ENCODE measurements at places on chromosomes 4 and X.

- DNase-seq, result no peak
Observed at GRCh38 chr4:108171339-108172230, 2.9 kb upstream of the LEF1 start.

GRCh38 chr4:83905952-83906351 lies 370.0 kb downstream of the GPAT3 start:
- DNase-seq, result no peak

DNA sequence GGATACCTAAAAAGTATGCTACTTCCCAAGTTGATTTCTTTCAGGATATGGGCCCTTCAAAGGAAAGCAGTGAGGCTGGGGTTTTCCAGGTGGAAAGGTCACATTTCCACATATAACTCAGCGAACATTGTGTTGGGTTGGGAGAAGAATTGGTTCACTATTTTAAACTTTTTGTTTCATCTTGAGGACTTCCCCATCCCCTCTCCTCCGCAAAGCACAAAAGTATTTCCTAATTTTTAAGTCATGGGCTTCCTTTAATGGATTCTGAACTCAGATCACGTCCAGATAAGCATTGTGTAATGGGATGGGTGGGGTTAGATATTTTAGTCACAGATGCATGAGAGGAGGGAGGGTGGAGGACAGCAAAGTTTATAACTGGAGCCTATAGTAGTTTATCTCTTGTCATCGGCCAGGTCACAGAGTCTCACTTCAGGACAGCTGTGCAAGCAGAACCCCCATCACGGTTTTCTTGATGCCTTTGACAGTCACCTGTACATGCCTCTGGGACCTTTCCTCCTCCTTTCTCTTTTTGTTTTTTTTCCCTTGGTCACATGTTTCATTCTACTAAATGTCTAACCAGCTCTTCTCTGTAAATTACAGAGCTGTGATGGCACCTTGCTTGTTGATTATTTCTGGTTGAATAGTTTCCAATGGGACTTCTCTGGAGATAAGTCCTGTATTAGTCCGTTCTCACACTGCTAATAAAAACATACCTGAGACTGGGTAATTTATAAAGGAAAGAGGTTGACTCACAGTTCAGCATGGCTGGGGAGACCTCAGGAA lies 115.4 kb downstream of the PTTG2 start:
- DNase-seq, result peak; percentile 38

- no peak for DNase-seq
Observed at GRCh38 chr4:123889507-123889906, 492.9 kb downstream of the SPRY1 start.

DNA sequence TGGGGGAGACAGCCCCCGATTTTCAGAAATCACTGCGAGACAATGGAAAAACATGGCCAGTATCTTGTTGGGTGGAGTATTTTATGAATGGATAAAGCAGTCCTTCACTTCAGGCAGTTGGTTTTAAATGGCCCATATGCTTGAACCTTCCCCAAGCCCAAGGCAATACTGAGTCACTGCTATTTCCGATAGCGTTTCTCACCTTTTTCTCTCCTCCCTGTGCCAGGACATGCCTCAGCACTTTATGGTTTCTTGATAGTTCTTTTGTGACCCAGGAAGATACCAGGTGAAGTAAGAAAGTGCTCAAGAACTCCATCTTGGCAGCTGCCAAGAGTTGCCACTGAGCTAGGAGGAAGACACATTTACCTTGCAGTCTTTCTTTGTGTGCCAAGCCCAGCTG lies 26.8 kb upstream of the ESX1 start:
- no peak for DNase-seq

- no peak for DNase-seq
Observed at GRCh38 chr4:170022211-170022610, 4.0 kb downstream of the MFAP3L start.

GRCh38 chr4:8606966-8607365 lies 14.4 kb downstream of the CPZ start:
- no peak for DNase-seq

GRCh38 chr4:140296335-140297220 lies 76.9 kb upstream of the SCOC start:
- DNase-seq, result peak; percentile 67

DNA sequence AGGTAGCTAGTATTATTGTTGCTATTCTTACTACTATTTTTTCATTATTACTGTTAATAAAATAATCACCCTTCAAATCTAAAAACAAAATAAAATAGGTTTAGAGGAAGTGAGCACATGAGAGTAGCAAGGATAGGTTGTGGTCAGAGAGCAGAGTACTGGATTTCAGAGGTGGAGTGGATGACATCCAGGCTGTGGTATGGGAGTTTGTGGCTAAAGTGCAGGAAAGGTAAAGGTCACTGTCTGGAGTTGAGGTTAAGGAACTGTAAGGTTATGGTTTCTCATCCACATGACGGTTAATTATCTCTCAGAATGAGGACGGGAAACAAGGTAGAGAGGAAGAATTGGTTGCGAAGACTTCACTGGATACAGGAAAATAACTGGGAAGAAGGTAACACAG lies 27.7 kb downstream of the STEEP1 start:
- no peak for DNase-seq

DNA sequence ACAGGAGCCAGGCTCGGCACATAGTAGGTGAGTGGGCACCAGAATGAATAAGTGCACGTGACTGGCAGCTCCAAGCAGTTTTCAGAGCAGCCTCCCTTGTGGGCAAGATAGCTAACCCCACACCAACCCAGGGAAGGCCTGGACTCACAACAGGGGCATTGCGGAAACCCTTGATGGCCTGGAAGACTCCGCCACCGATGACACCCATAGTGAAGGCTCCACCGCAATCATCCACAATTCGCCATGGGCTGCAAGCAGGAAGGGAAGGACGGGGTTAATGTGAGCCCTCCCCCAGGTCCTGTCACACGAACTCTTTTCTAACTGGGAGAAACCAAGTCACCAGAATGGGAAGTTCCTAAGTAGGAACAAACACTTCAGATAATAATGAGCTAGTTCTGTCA lies 957 bp downstream of the TIMM17B start:
- DNase-seq, result peak; percentile 35

DNA sequence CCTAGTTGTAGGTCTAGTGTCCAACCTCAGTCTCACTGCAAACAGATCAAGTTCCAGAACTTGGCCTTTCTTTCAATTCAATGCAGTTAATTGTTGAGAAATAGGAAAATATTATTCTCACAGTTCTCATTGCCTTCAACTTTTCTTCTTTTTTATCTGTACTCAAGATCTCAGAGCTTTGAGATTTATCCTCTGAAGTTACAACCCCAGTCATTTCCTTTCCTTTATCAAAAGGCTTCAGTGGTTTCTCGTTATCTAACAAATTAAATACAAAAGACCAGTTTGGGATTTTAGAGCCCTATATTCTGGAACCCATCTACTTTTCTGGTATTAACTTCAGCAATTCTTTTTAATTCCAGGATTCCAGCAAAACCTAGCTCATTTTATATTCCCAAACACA lies 130.2 kb downstream of the TMA16 start:
- DNase-seq, result no peak

DNA sequence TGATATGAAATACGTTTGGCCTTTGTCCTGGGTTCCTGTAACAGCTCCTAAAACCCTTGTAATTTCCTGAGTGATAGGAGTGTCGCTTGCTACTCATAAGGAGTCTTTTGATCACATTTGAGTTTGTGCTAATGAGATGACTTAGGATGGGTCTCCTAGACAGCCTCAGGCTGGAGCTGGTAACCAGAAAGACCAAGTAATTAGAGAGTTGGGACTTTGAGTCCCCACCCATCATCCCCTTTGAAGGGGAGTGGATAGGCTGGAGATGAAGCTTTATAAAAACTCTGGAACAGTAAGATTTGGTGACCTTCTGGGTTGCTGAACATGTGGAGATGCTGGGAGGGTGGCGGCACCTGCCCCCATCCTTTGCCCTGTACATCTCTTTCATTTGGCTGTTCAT lies 2.9 kb downstream of the SEC24B start:
- no peak for DNase-seq

- peak; percentile 0 for DNase-seq
Observed at GRCh38 chrX:100447655-100448397, 37.8 kb upstream of the PCDH19 start.

DNA sequence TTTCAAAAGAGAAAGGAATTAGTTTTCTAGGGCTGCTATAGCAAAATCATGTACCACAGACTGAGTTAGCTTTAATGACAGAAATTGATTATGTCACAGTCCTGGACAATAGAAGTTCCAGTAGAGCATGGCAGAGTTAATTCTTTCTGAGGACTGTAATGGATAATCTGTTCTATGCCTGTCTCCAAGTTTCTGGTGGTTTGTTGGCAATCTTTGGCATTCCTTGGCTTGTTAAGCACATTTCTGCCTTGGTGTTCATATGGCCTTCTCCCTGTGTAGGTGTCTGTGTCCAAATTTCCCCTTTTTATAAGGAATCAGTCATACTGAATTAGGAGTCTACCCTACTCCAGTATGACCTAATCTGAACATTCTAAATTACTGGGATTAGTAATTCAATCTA lies 336.1 kb upstream of the PABPC4L start:
- DNase-seq, result no peak

DNA sequence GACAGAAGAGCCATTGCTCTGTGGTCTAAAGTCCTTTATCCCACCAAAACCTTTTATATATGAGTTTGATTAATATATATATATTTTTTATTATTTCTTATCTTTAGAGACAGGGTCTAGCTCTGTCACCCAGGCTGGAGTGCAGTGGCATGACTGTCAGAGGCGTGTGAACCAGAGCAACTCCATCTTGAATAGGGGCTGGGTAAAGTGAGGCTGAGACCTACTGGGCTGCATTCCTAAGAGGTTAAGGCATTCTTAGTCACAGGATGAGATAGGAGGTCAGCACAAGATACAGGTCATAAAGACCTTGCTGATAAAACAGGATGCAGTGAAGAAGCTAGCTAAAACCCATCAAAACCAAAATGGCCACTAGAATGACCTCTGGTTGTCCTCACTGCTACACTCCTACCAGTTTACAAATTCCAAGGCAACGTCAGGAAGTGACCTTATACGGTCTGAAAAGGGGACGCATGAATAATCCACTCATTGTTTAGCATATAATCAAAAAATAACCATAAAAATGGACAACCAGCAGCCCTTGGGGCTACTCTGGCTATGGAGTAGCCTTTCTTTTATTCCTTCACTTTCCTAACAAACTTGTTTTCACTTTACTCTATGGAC lies 10.5 kb downstream of the TBCK start:
- no peak for DNase-seq

- DNase-seq, result no peak
Observed at GRCh38 chrX:27918799-27919198, 62.5 kb downstream of the DCAF8L1 start.

DNA sequence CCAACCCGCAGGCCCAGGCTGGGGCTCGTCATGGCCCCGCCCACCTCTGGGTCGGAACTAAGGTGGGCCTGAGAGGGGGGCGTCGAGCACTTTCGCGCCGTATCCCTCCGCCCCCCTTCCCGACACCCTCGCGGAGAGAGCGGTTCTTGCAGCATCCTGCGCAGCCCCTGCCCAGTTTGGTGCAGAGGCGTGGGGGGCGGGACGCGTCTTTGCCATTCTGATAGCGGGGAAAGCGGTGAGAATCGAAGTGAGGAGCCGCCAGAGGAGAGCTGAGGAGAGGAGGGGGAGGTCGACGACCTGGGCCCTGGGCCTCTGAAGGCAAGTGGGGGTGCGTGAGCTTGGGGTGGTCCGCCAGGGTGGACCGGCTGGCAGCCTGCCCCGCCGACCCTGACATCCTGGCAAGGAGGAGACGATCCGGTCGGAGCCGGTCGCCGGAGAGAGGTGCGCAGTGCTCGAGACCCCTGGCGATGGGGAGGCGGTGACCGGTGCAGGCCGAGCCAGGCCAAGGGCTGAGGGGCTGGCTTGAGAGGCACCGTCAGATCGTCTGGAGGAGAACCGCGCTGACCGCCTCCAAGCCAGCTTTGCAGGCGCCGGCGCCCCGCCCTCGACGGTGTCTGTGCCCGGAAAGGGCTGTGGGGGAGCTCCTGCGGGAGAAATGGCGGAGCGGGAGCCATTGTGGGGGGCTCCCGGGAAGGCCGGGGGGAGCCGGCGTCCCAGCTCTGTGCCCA lies 25.5 kb downstream of the GPRASP3 start:
- DNase-seq, result peak; percentile 47

DNA sequence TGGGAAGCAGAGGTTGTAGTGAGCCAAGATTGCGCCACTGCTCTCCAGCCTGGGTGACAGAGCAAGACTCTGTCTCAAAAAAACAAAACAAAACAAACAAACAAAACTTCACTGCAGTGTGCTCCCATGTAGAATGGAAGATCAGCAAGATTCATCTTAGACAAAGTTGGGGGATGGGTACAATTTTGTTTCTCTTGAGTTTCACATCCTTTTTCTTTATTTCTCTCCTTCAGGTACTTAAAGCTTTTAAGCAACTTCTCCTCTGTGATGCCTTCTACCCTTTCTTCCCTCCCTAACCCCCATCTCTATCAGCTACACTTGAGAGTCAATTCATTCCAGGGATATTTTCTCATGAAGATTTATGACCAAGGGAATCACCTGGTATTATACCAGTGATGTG lies 15.5 kb upstream of the RBBP7 start:
- no peak for DNase-seq

GRCh38 chr4:72463724-72464123 lies 105.3 kb downstream of the ADAMTS3 start:
- DNase-seq, result no peak

- no peak for DNase-seq
Observed at GRCh38 chr4:18202486-18202885, 180.9 kb upstream of the LCORL start.

DNA sequence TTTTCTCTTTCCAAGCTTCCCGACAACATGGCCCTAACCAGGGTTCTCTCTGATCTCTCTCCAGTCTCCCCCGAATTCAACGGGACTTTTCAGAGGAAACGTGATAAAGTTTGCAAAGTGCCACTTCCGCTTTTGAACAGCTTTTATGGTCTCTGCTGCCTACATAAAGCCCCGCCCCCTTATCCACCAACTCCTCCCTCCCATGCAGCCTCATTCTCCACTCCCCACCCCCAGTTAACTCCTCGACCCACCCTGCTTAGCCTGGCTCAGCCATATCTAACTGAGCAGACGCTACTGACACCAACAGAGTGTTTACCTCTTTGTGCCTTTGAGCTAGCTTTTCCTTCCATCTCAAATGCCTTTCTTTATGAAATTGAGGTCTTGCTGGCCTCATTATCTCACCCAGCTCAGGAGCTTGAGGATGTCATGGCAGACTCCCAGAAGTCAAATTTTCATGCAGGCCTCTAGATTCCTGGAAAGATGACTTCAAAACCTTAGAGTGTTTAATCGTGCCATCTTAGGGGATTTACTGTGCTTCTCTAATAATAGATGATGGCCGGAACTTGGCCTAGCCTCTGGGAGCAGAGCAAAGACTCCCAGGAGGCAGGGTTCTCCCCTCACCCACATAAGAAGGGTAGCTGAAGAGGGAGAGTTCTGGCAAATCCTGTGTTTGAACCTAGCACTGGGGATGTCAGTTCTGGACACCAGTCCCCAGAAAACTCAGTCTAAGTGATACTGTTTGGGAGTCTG lies 606.0 kb downstream of the BCOR start:
- no peak for DNase-seq

DNA sequence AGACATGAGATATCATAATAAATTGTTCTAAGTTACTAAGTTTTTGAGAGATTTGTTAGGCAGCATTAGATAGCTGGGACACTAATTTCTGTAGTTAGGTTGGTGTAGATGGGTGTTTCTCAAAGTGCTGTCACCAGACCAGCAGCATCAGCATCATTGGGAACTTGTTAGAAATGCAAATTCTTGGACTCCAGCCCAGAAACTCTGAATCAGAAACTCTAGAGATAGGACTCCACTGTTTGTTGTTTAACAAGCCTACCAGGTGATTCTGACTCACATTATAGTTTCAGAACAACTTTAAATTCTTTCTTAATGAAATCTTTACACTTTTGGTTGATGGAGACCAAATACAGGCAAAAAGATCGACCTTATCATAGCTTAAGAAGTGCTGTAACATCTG lies 173.7 kb downstream of the PABPC4L start:
- no peak for DNase-seq
